ENCODE measurements at places on chromosomes 5 and 9.
A peak's percentile ranks its signal among the peaks of the same experiment; 100 is the strongest.

- no peak overlapping the region for H3K27ac ChIP-seq
- H3K27me3 ChIP-seq: no peaks in the 10 kb centered on the region
- H3K4me1 ChIP-seq: no peaks in the 10 kb centered on the region
- DNase-seq: no peak
- H3K36me3 ChIP-seq: no peaks in the 10 kb centered on the region
Observed at GRCh38 chr9:107270082-107270481, 13.0 kb upstream of the RAD23B start.

GRCh38 chr9:32291370-32291769 is 93.1 kb upstream of the ACO1 start:
- H3K36me3 ChIP-seq: no peaks in the 10 kb centered on the region
- no peaks in the 10 kb centered on the region for H3K4me1 ChIP-seq
- H3K27ac ChIP-seq: no peak overlapping the region
- H3K4me3 ChIP-seq: no peak overlapping the region

DNA sequence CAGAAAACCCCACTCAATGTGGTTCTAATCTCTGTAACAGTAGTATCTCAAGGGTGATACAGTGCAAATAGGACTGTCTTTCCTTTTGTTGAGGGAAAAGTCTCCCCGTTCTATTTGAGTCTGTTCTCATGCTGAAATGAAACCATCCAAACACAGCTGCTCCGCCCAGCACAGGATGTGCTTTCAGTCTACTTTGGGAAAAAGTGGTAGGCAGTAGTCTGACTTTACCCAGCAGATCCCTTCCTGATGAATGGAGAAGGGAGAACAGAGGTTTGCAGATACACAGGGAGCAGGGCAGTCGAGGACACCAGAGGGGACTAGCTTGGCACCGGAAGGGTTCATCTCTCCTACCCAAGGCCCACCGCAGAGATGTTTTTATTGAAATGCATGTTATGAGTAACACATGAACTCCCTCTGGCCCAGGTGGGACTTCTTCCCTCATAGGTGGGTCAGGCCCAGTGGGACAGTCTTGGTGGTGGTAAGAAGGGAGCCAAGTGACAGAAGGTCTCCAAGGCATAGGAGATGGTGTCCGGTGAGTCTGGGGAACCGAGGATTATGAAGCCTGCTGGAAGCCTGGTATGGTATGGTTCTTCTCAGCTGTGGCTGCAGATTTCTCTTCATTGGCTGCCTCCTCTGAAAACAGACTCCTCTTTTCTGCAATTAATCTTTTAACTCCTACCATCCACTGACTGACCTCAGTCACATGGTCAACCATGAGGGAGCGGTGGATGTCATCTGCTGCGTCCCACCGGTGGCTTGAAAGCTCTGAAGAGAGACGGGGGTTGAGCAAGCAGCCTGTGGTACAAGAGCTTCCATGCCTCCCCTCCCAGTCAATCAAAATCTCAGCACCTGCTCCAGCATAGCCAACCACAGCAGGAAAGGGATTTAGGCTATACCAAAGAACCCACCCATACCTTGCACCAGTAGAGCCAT is 3.0 kb downstream of the EIF4EBP3 start:
- no peak overlapping the region for H3K27ac ChIP-seq
- H3K36me3 ChIP-seq: no peaks in the 10 kb centered on the region
- peaks cover 6% of the 10 kb centered on the region for H3K4me1 ChIP-seq
- peaks cover 4% of the 10 kb centered on the region for H3K27me3 ChIP-seq

GRCh38 chr5:113804943-113805342 is 291.4 kb downstream of the YTHDC2 start:
- H3K36me3 ChIP-seq: no peaks in the 10 kb centered on the region
- peak overlapping the region; percentile 2 for H3K27ac ChIP-seq
- peaks cover 32% of the 10 kb centered on the region for H3K4me1 ChIP-seq
- DNase-seq: no peak

DNA sequence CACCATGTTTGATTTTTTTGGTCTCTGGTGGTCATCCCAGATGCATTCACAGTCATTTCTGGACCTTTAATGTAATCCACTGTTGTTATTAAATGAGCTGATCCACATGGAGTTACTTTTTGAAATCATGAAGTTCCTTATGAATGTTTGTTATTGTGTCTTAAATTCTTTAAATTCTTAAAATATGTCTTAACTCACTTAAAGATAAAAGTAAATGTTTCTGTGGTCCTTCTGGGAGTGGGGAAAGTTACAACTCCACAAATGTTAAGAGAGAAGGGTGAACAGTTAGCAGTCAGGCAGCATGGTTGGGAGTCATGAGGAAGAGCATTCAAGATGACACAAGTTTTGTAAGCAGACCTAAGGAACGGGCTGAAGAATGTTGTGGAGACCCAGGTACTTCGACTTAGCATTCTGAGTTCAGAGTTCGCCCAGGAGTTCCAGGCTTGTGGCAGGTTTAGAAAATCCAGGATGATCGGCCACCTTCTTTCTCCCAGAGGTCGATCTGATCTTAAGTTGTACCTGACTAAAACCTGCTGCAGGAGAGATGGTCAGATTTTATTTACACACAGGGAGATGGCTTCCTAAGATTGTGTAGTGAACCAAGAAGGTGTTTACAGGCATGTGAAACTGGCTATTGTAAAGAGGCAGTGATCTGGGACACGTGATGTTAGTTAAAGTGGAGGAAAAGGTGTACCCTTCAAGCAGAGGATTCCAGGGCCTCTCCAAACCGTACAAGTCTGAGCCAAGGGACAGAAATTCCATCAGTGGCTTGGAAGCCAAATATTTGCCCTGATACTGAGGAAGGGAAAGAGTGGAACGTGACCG is 17.2 kb downstream of the SLC1A1 start:
- H3K27ac ChIP-seq: no peak overlapping the region
- H3K27me3 ChIP-seq: no peaks in the 10 kb centered on the region
- no peaks in the 10 kb centered on the region for H3K36me3 ChIP-seq
- no peaks in the 10 kb centered on the region for H3K4me1 ChIP-seq
- H3K4me3 ChIP-seq: no peak overlapping the region

GRCh38 chr5:115170134-115170928 is 623 bp upstream of the TRIM36 start:
- peak overlapping the region; percentile 55 for H3K27ac ChIP-seq
- peak overlapping the region; percentile 87 for H3K4me3 ChIP-seq
- H3K4me1 ChIP-seq: no peaks in the 10 kb centered on the region

- peaks cover 1% of the 10 kb centered on the region for H3K4me1 ChIP-seq
- DNase-seq: no peak
- H3K27ac ChIP-seq: no peak overlapping the region
- H3K4me3 ChIP-seq: no peak overlapping the region
Observed at GRCh38 chr5:90020575-90021538, 388.7 kb downstream of the CETN3 start.

DNA sequence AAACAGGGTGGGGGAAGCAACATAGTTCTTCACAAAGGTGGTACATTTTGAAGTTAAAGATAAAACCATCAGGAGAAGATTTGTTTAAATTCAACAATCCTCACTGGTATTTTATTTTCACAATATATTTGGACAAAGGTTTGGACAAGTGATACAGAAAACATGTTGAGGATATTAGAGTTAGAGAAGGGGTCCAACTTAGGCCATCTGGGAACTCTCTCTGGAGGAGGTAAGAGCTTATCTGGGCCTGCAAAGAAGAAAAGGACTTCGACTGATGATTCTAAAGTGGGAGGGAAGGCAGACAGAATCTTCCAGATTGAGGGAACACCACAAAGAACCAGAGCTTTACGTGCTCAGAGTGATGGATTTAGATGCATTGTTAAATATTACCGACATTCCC is 58.5 kb downstream of the SGCD start:
- H3K36me3 ChIP-seq: no peaks in the 10 kb centered on the region
- DNase-seq: no peak
- no peak overlapping the region for H3K4me3 ChIP-seq
- H3K27ac ChIP-seq: no peak overlapping the region
- peaks cover 2% of the 10 kb centered on the region for H3K27me3 ChIP-seq

DNA sequence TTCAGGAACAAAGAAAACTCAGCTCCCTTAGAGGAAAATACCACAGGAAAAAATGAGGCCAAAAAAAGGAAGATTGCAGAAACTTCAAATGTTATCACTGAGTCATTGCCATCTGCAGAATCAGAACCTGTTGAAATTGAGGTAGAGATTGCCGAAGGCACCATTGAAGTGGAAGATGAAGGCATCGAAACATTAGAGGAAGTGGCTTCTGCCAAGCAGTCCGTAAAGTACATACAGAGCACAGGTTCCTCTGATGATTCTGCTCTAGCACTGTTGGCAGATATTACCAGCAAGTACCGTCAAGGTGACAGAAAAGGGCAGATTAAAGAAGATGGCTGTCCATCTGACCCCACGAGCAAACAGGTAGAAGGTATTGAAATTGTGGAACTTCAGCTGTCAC is 30.8 kb upstream of the NIM1K start:
- H3K4me1 ChIP-seq: no peaks in the 10 kb centered on the region
- no peak overlapping the region for H3K27ac ChIP-seq
- no peak for DNase-seq
- H3K36me3 ChIP-seq: no peaks in the 10 kb centered on the region
- H3K4me3 ChIP-seq: no peak overlapping the region

DNA sequence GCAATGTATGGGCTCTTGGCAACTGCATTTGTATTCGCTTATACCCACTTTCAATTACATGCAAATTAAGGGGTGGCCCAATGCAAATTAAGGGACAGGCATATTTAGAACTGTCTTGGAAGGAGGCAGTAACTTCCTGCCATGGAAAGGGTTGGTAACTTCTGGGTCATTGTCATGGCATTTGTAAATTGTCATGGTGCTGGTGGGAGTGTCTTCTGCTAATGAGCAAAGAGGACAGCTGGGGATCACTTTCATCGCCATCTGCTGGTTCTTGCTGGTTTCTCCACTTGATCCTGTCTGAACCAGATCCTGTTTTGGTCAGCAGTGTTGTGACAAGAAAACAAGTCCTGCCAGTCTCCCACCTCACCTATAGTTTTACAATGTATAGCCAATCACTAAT is 23.3 kb upstream of the UGT3A2 start:
- H3K4me1 ChIP-seq: peaks cover 4% of the 10 kb centered on the region
- no peak overlapping the region for H3K4me3 ChIP-seq
- DNase-seq: peak; percentile 33

DNA sequence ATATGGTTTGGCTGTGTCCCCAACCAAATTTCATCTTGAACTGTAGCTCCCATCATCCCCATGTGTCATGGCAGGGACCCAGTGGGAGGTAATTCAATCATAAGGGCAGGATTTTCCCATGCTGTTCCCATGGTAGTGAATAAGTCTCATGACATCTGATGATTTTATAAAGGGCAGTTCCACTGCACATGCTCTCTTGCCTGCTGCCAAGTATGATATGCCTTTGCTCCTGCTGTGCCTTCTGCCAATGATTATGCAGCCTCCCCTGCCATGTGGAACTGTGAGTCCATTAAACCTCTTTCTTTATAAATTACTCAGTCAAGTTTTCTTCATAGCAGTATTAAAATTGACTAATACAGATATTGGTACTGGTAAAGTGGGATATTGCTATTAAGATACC is 42.4 kb downstream of the MARCHF11 start:
- H3K27me3 ChIP-seq: no peaks in the 10 kb centered on the region
- H3K4me3 ChIP-seq: no peak overlapping the region
- no peak for DNase-seq
- H3K4me1 ChIP-seq: no peaks in the 10 kb centered on the region

GRCh38 chr9:133657120-133657661 is 21.0 kb downstream of the DBH start:
- H3K27me3 ChIP-seq: peaks cover 2% of the 10 kb centered on the region
- H3K4me3 ChIP-seq: no peak overlapping the region
- H3K27ac ChIP-seq: no peak overlapping the region
- no peak for DNase-seq

GRCh38 chr5:98865690-98866089 is 63.1 kb downstream of the CHD1 start:
- no peak for DNase-seq
- no peaks in the 10 kb centered on the region for H3K4me1 ChIP-seq
- H3K4me3 ChIP-seq: no peak overlapping the region
- no peaks in the 10 kb centered on the region for H3K27me3 ChIP-seq
- H3K36me3 ChIP-seq: no peaks in the 10 kb centered on the region

DNA sequence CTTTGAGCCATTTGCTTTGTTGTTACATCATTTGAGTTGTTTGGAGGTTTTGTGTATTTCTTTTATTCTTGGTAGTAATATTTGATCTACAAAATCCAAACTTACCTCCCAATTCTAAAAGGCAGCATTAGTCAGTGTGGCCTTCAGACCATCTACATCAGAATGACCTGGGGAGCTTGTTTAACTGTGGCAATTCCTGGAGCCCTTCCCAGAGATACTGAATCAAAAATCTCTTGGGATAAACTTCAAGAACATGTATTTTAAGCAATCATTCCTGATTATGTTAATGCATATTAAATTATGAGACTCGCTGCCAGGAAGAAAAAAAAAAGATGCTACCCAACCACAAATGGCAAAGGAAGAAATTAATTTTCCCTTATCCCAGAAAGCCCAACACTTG is 268.9 kb upstream of the PDE4D start:
- H3K27me3 ChIP-seq: peaks cover 1% of the 10 kb centered on the region
- no peak overlapping the region for H3K4me3 ChIP-seq
- peaks cover 3% of the 10 kb centered on the region for H3K4me1 ChIP-seq
- H3K36me3 ChIP-seq: no peaks in the 10 kb centered on the region

- no peaks in the 10 kb centered on the region for H3K36me3 ChIP-seq
- no peak overlapping the region for H3K27ac ChIP-seq
- no peak for DNase-seq
- no peaks in the 10 kb centered on the region for H3K4me1 ChIP-seq
- no peak overlapping the region for H3K4me3 ChIP-seq
- no peaks in the 10 kb centered on the region for H3K27me3 ChIP-seq
Observed at GRCh38 chr9:18542837-18543405, 69.0 kb downstream of the ADAMTSL1 start.

DNA sequence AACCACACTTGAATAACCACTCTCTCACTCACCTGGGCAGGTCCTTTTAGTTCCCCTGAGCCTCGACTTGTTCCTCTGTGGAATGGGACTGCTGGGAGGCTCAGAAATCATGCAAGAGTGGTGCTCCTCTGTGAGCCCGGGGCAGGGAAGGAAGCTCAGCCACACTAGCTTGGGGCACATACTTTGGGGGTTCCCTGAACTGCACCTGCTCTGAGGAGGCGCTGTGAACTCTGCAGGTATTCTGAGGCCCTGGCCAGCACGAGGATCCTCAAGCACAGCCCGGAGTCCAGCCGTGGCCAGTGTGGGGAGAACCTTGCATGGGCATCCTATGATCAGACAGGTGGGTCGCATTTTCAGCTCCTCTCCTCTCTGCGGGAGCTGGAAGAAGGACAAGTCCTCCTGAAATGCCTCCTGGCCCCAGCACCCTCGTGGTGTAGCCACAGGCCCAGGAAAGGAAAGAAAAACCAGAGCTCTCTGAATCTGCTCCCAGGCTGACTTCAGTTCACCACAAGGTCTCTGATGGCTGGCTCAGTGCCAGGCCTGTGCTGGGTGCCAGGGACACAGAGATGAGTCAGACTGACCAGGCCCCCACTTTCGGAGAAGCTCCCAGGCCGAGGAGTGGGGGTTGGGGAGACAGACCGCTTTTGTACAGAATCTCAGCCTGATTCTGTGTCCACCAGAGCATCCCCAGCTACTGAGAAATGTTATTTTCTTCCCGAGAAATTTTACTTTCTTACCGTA is 11.9 kb downstream of the GLIPR2 start:
- H3K27me3 ChIP-seq: no peaks in the 10 kb centered on the region
- no peak overlapping the region for H3K27ac ChIP-seq
- no peak for DNase-seq
- H3K4me1 ChIP-seq: peaks cover 3% of the 10 kb centered on the region

Data from glutamatergic neuron (in vitro differentiated cells).